ENCODE measurements at places on chromosomes 2 and 18.
A peak's percentile ranks its signal among the peaks of the same experiment; 100 is the strongest.

- peak; percentile 54 for DNase-seq
Observed at GRCh38 chr2:180520921-180521581, 459.4 kb upstream of the UBE2E3 start.

DNA sequence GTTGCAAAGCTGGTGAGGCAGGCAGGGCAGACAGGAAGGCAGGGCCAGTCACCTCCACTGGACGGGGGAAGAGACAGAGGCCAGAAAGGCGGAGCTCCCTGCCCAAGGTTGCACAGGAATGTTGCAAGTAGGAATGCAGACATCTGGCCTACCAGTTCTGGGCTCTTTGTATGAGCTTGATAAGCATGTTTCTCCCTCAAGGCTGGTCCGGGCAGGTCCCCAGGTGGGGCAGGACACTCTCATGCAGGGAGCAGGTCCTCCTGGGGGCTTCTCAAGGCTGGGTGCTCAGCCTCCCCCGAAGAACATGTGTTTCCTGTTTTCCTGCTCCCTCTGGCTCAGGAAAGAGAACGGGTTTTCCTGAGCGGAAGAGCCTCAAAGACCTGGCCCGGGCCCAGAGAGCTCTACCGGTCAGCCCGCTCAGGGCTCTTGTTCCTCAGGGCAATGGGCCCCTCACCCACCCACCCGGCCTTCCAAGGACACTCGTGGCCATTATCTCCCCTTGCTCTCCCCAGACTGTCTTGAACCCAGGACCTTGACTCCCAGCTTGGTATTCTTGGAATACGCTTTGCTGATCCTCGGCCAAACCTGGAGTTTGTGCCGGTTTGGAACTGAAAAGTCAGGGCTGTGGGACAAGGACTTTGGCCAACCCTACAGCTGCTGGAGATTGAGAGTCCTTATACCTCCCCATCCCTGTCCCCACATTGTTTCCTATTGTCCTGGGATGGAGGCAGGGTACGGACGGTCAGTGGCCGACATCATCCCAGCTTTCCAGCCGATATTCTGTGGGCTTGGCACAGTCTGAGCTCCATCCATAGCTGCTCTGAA lies 87.7 kb upstream of the HAAO start:
- DNase-seq = no peak

GRCh38 chr2:234453216-234453615 lies 43.7 kb downstream of the ARL4C start:
- DNase-seq = no peak

DNA sequence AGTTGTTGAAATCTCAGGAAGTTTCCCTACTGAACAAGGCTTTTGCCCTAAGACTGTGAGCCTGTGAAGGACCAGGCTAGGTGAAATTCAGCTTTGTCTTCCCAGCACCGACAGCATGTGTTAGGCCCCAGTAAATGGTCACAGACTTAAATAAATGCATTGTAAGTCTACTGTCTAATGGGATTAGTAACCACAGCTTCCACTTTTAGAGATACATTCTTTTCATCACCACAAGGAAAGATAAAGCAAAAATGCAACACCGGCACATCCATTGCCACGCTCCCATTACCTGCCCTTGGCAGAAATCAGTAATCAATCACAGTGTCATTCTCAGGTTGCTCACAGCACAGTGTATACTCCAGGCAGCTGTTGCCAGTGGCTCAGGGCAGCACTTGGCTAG lies 59.3 kb downstream of the CRACDL start:
- no peak for DNase-seq

- DNase-seq = no peak
Observed at GRCh38 chr2:148719195-148719749, 74.7 kb downstream of the EPC2 start.

- no peak for DNase-seq
Observed at GRCh38 chr18:8828798-8829197, 123.4 kb downstream of the MTCL1 start.

GRCh38 chr2:50513724-50514123 lies 518.2 kb downstream of the NRXN1 start:
- no peak for DNase-seq

- no peak for DNase-seq
Observed at GRCh38 chr2:173970516-173970924, 5.3 kb upstream of the SP3 start.

DNA sequence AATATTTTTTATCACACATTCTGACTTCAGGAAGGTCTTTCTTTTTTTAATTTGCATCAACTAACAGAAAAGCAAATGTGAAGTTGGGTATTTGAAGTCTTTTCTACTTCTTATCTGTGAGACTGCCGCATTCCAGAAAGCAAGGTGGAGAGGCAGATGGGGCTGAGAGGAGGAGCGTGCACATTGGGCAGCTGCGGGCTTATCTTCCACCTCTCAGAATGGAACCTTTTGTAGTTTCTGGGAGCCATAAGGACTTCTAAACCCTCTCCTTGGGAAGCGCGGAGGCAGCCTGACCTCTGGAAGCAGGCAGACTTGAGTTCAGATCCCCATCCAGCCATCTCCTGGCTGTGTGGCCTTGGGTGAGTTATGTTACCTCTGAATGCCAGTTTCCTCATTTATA lies 3.9 kb downstream of the MAPRE3 start:
- DNase-seq = no peak

- no peak for DNase-seq
Observed at GRCh38 chr2:151217343-151217742, 44.3 kb downstream of the RBM43 start.

GRCh38 chr2:220891405-220891804 lies 680.7 kb downstream of the EPHA4 start:
- peak; percentile 93 for DNase-seq

GRCh38 chr2:55408098-55408882 lies 11.4 kb downstream of the CCDC88A start:
- peak; percentile 77 for DNase-seq

DNA sequence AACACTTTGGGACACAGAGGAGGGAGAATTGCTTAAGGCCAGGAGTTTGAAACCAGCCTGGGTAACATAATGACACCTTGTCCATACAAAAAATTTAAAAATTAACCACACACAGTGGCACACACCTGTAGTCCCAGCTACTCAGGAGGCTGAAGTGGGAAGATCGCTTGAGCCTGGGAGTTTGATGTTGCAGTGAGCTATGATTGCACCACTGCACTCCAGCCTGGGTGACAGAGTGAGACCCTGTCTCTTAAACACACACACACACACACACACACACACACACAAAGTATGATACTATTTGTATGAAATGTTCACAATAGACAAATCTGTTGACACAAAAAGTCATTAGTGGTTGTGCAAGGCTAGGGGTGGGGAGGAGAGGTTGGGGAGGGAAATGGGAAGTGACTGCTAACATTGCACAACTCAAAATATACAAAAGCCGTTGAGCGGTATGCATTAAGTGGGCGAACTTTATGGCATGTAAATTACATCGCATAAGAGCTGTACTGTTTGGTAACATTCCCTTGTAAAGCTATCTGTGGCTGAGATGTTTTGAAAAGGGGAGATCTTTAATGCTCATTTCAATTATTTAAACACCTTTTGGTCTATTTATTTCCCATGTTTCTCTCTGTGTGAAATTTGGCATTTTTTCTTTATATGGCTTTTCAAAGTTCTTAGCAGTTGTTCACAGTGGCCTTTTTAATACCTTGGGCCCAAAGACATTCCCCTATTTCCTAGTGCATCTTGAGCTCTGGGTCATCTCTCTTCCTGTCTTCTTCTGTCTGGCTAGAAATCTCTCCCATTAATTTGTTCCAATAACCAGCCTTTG lies 58.9 kb upstream of the ZNF516 start:
- no peak for DNase-seq

GRCh38 chr18:78713069-78713468 lies 266.5 kb upstream of the SALL3 start:
- no peak for DNase-seq

- DNase-seq = peak; percentile 97
Observed at GRCh38 chr18:45166341-45166835, 448.9 kb upstream of the SLC14A2 start.

DNA sequence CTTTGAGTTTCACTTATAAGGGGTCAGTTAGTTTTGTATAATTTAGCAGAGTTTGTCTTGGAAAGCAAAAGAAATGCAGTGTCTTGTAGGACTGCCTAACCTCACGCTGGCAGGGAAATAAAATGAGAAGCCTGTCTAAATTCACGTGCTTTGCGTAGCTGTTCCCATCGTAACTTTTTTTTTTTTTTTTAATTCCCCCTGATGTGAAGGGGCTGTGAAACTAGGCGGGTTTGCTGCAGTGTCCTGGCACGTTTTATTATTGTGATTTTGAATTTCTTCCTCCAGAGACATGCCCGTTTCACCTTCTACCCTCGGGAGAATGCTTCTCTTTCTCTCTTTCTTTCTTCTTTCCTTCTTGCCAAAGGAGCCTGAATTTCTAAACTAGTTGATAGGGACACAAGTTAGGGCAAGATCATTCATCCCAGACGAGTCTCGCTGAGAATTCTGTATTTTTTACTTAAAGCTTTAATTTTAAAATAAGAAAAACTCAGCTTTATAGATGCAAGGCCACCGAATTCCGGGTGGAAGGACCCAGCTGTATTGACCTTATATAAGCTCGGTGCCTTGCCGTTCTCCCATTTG lies 2.3 kb downstream of the MEIS1 start:
- no peak for DNase-seq

GRCh38 chr18:74197705-74198341 lies 49.5 kb downstream of the TIMM21 start:
- no peak for DNase-seq

GRCh38 chr2:10452956-10453904 lies 5.1 kb upstream of the ODC1 start:
- DNase-seq = no peak

GRCh38 chr2:143607231-143608062 lies 478.2 kb downstream of the ARHGAP15 start:
- DNase-seq = peak; percentile 9

DNA sequence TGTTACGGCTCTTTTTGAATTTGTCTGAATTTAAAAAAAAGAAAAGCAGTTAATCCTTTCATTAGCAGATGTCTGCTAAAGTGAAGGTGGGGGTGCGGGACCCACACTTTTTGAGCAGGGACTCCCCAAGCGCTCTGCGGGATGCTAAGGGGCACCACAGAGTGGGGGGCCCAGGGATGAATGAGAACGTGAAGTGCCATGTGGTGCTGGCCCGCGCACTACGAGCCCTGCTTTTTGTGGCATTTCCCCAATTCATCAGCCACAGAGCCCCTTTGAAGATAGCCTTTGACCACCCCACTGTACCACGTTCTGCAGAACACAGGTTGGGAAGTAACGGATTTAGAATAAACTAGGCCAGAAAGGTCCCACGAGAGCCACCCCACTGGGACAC lies 28.6 kb downstream of the HS1BP3 start:
- no peak for DNase-seq

GRCh38 chr2:101446869-101447268 lies 28.0 kb downstream of the RFX8 start:
- DNase-seq = peak; percentile 81

- DNase-seq = no peak
Observed at GRCh38 chr18:8719192-8719591, 13.8 kb downstream of the MTCL1 start.

GRCh38 chr18:23211146-23211545 lies 75.9 kb downstream of the CABLES1 start:
- DNase-seq = no peak

DNA sequence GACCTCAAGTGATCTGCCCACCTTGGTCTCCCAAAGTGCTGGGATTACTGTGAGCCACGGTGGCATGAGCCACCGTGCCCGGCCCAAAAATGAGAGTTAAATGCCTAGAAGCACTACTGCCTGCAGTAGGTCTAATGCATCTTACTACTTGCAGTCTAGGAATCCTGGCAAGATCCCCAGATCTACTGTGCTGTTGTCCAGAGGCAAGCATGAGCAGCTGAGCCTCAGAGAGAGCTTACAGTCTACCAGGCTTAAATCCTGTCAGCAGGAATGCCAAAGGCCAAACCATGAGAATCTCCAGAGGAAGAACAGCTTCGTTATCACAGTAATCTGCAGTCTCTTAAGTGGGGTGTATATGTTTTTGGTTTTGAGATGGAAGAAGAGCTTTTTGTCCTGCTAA lies 54.4 kb downstream of the XRCC5 start:
- DNase-seq = no peak

DNA sequence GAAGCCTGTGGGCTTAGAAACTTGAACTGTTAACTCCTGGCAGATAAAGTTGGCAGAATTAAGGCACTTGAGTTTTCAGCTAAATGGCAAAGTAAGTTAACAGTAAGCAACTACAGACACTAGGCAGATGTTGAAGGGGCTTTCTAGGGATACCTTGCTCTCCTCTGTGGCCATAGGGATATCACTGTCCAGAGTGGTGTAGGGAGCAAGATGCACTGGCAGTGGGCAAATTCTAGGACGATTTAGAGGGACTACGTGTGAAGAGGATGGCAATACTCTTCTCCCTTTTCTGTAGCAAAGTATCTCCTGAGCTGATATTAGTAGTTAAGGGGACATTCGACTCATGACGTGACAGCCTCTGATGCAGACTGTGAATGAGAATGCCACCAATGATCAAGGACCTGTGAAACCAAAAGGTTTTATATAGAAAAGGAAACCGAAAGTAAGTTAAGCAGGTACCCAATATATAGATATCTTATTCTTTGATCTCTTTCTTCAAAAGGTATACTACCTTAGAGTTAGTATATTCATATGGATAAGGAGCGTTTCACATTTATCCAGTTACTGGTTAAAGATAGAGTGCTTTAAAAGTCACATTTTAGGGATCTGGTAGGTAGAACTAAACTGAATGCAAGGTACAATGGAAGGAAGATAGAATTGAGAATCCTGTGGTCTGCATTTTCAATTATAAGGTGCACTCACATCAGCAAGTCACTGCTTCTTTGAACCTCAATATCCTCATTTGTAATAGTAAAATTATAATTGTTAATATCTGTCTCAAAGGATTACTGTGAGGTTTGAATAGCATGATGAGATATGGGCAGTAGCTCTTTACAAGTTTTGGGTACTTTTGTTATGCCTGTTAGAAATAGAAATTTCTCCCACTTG lies 106.4 kb downstream of the KCNH7 start:
- peak; percentile 1 for DNase-seq

DNA sequence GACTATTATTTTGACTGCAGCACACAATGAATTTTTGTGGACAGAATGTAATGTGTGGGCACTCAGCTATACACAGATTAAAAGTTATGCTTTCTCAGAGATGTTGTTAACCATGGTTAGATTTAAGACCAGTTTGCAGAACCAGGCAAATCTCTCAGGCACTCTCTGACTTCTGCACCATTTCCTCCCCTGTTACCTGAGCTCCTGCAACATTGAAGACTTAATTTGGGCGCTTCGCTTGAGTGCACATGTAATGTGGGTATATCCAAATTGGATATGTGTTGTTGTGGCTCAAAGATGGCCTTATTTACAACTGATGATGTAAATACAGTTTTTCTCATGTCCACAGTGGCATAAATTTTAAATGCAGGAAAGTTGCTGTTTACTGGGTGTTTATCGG lies 469.4 kb downstream of the PTPRM start:
- no peak for DNase-seq

Measured in EL (cell line).